ENCODE measurements at places on chromosomes 16 and 17. TPM values are rescaled to one million over a fixed set of nuclear protein-coding genes. Genes with fewer than 3 reads are reported as not detected.

Gene FOXN1
- polyA plus RNA-seq = not detected

Gene ABCC3
- 0.91 TPM for polyA plus RNA-seq

Gene GFER
- polyA plus RNA-seq = 39.0 TPM

Gene WFIKKN2
- not detected for polyA plus RNA-seq

Gene RNF222
- 0.08 TPM for polyA plus RNA-seq

Gene TNFSF12
- polyA plus RNA-seq = 45.1 TPM

Gene TMEM92
- not detected for polyA plus RNA-seq

Gene WNT3
- polyA plus RNA-seq = 0.14 TPM

Gene ITGA2B
- 3.0 TPM for polyA plus RNA-seq

Gene TERB1
- polyA plus RNA-seq = not detected

Gene TRPV3
- 2.2 TPM for polyA plus RNA-seq

Gene BRIP1
- 2.7 TPM for polyA plus RNA-seq

Gene ASIC2
- not detected for polyA plus RNA-seq

Gene TMEM114
- polyA plus RNA-seq = not detected

Gene ACE
- polyA plus RNA-seq = 2.0 TPM

Gene KCNAB3
- polyA plus RNA-seq = 0.51 TPM

Gene C1QTNF8
- not detected for polyA plus RNA-seq

Gene PIRT
- polyA plus RNA-seq = not detected

Gene HSF5
- polyA plus RNA-seq = 1.6 TPM

Gene CACNG3
- polyA plus RNA-seq = not detected

Gene ELMO3
- 0.35 TPM for polyA plus RNA-seq

Gene RNF112
- not detected for polyA plus RNA-seq

Gene HAS3
- polyA plus RNA-seq = 0.09 TPM

Gene CA4
- not detected for polyA plus RNA-seq

Gene SLC13A2
- not detected for polyA plus RNA-seq

Gene TEKT5
- not detected for polyA plus RNA-seq

Gene EFNB3
- polyA plus RNA-seq = not detected

Gene TLCD3B
- not detected for polyA plus RNA-seq

Gene CACNB1
- 0.45 TPM for polyA plus RNA-seq

Gene CLDN6
- not detected for polyA plus RNA-seq

Gene PRAC2
- polyA plus RNA-seq = not detected

Gene TEKT3
- not detected for polyA plus RNA-seq

Gene CCL2
- not detected for polyA plus RNA-seq

Gene ALOX12B
- polyA plus RNA-seq = 0.41 TPM

Gene NHERF2
- not detected for polyA plus RNA-seq

Gene PDE6G
- polyA plus RNA-seq = 1.5 TPM

Gene GP1BA
- 0.26 TPM for polyA plus RNA-seq

Gene ADGRG3
- not detected for polyA plus RNA-seq

Gene CCL4
- 8.4 TPM for polyA plus RNA-seq

Gene DPEP3
- polyA plus RNA-seq = not detected

Gene SETD1A
- 3.0 TPM for polyA plus RNA-seq
